ENCODE measurements at places on chromosomes 6 and 20. TPM values are rescaled to one million over a fixed set of nuclear protein-coding genes. Genes with fewer than 3 reads are reported as not detected.

PRR18 gene
- total RNA-seq = not detected

DNA sequence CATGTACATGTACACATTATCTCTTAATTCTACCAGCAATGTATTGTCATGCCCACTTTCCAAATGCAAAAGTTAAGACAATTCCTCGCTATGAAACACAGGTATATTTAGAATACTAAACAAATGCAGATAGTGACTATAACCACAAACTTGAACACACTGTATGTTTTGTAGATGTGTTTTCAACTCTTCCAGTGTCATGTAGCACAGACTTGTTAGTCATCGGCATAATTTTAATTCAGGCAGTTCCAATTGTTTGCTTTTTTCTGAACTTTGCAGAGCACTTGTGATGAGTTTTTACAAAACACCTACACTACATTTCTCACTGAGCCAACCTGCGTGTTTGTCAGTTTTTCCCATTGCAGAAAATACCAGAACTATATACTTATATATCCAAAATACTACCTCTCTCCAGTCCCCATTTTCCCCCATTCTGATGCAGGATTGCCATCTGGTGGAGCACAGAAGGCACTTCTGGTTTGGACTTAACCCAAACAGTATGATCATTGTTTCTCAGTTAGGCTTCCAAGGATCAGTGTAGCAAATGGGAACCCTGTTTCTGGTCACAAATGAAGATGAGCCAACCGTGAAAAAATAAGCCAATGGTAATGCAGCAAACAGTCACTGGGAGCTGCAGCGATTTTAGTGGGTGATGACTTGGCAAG lies 143.4 kb downstream of the ADGRB3 start:
- H3K36me3 ChIP-seq = no peaks in the 10 kb centered on the region
- no peaks in the 10 kb centered on the region for H3K4me1 ChIP-seq
- DNase-seq = no peak
- no peak overlapping the region for H3K4me3 ChIP-seq

DNA sequence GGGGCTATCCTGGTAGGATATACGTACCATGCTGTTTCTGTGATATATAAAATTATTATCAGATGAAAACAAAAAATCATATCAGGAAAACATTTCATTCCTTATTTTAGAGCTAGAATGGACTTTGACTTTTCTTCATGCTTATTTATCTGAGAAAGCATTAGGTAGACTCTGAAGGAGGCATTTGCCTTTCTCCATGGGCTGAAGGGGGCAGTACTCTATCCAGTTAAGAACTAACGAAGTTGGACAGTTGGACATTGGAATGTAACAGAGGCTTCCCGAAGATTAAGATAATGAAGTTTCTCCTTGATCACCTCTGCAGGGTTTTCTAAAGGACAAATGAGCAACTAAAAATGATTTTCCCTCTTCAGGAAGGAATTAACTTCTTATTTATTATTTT lies 233.9 kb downstream of the SAMD5 start:
- no peaks in the 10 kb centered on the region for H3K27me3 ChIP-seq
- H3K4me1 ChIP-seq = peaks cover 8% of the 10 kb centered on the region
- DNase-seq = no peak
- no peak overlapping the region for H3K27ac ChIP-seq

DNA sequence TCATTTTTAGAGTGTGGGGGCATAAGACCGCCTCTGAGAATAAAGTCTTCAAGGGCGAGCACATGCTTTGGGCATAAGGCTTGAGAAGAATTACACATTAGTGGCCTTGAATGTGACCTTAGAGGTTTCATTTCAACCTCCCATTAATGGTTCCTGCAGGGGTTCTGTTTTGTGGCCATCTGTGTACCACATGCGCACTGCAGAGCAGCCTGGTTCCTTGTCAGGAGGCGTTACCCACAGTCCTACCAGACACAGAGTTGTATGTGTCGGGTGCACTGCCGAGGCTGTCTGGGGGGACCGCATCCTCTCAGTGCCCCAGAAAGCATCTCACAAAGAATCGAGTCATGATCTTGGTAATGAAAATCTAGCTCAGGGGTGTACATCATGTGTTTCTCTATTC lies 115.7 kb downstream of the B3GAT2 start:
- no peak overlapping the region for H3K4me3 ChIP-seq
- H3K27ac ChIP-seq = no peak overlapping the region
- no peak for DNase-seq
- H3K27me3 ChIP-seq = no peaks in the 10 kb centered on the region
- H3K4me1 ChIP-seq = peaks cover 3% of the 10 kb centered on the region
- H3K36me3 ChIP-seq = no peaks in the 10 kb centered on the region

VEGFA gene
- 58.5 TPM for total RNA-seq

- no peak overlapping the region for H3K27ac ChIP-seq
- H3K4me1 ChIP-seq = peaks cover 9% of the 10 kb centered on the region
- no peak overlapping the region for H3K4me3 ChIP-seq
- H3K27me3 ChIP-seq = no peaks in the 10 kb centered on the region
- no peak for DNase-seq
- H3K36me3 ChIP-seq = no peaks in the 10 kb centered on the region
Observed at GRCh38 chr6:79170959-79171358, 63.5 kb downstream of the HMGN3 start.

- no peak overlapping the region for H3K27ac ChIP-seq
- H3K4me3 ChIP-seq = no peak overlapping the region
- no peaks in the 10 kb centered on the region for H3K36me3 ChIP-seq
- no peaks in the 10 kb centered on the region for H3K27me3 ChIP-seq
Observed at GRCh38 chr6:119255492-119255891, 94.1 kb downstream of the MAN1A1 start.

Measured in esophagus muscularis mucosa (tissue), 4 donors.